Astrocyte of the hippocampus (primary cell): ENCODE measurements at places on chromosomes 2 and 18.
A peak's percentile ranks its signal among the peaks of the same experiment; 100 is the strongest.

GRCh38 chr18:36895606-36896005 is 66.7 kb downstream of the KIAA1328 start:
- DNase-seq = no peak

DNA sequence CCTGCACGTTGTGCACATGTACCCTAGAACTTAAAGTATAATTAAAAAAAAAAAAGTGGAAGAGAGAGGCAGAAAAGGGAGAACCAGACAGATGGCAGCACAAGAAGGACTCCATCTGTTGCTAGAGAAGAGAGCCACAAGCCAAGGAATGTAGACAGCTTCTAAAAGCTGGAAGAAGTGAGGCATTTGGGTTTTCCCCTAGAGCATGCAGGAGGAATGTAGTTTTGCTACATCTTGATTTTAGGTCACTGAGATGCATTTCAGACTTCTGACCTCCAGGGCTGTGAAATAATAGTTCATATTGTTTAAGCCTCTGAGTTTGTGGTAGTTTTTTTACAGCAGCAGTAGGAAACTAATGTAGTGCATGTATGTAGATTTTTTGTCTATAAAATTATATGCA is 46.0 kb downstream of the CAVIN2 start:
- no peak for DNase-seq

DNA sequence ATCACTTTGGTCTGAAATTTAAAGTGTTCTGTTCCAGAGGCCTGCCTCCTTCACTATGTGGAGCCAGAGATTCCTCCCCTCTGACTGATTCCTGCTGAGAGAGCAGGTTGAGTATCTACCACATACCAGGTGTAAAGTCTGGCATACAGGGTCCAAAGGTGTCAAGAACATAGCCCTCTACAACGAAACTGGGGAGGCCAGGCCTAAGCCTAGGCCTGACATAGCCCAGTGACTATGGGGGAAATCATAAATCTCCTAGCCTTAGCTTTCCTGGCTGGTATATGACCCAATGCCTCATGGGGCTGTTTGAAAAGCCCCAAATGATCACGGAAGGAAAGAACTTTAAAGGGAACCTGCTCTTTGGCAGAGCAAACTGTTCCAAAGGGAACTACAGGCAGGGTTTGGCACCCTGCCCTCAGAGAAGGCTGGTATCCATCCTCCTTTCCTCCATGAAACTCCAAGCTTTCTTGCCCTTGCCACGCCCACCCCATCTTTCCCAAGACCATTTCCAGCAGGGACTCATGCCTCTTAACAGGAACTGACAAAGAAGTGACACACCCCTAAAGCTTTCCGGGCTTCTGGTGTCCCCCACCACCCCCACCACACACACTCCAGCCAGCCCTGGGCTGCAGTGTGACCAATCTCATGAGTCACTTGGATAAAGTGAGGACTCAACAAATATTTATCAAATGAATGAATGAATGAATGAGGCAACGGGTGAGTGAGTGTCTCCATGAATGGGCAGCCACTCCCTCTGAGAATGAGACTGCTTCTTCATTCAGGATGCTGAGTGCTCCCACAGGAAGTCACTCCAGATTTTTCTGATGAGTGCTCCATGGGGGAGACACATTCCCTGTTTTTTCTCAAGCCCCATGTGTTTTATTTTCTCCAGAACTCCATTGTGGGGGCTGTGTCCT is 114.5 kb upstream of the STPG4 start:
- peak; percentile 89 for DNase-seq

GRCh38 chr2:33317369-33318007 is 159.0 kb upstream of the RASGRP3 start:
- DNase-seq = no peak

- DNase-seq = no peak
Observed at GRCh38 chr2:198701481-198701880, 756.3 kb downstream of the SATB2 start.

- DNase-seq = no peak
Observed at GRCh38 chr2:148627224-148627623, 17.3 kb upstream of the EPC2 start.

GRCh38 chr18:21735452-21736015 is 5.1 kb upstream of the MIB1 start:
- no peak for DNase-seq

DNA sequence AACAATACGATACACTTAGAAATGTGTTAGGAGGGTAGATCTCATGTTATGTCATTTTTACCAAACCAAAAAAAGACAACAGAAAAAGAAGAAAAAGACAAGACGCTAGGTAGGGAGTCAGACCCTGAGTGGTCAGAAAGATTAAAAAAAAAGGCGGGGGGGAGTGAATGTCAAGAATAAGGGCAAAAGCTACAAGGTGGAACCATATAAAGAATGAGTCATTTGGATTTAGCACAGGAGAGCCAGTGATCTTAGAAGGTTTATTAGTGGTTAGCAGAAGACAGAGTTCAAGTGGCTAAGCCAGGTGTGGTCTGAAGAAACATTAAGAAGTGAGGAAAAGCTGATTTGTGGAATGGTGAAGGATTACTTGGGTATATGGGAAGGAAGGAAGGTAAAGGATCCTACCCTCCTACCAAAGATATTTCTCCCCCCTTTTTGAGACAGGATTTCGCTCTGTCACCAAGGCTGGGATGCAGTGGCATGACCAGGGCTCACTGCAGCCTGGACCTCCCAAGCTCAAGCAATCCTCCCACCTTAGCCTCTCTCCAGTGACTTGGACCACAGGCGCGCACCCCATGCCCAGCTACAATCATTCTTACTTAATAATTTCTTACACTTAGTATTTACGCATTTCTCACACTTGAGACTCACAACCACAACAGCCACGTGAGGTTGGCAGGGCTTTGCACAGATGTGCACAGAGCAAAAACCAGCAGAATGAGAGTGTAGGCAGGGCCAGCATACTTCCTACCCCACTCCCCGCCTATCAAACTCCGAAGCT is 2.6 kb downstream of the DSC2 start:
- DNase-seq = no peak

- peak; percentile 34 for DNase-seq
Observed at GRCh38 chr18:46010676-46011075, 43.5 kb upstream of the EPG5 start.

DNA sequence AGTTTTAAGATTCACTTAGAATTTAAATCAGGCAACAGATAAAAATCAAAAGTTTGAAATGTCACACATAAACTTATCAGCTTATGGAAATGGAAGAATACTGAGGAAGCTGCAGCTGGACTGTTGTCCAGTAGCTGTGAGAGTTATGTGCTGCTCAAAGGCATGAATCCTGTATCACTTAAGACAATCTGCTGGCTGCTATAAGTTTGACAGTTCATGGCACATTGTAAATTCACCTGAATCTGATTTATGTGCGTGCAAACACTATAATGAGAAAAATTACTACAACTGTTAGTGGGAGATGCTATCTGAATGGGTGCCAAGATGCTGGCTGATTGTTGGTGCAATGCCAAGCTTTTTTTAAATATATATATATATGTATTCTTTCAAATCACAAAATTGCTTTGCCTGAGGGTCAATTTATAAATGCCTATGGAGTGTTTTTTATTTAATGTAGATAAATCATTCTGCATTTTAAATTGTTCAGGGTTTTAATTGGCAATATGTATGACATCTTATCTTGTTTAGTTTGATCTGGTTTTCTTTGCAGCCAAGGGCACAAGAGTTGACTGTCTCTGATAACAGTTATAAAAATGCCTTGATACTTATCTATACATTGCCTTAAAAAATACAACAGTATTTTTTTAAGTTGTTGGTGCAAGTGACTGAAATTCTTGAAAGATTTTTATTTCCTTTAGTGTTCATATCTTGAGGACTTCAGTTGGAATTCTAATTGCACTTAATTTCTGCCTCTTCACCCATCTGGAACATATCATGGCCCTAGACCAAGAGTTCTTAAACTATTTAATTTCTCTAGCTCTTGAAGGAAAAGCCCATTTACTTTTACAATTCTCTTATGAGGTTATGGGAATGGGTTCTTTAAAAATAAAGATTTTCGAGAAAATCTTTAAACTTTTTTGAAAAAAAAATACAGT is 48.7 kb downstream of the CAVIN2 start:
- DNase-seq = no peak

DNA sequence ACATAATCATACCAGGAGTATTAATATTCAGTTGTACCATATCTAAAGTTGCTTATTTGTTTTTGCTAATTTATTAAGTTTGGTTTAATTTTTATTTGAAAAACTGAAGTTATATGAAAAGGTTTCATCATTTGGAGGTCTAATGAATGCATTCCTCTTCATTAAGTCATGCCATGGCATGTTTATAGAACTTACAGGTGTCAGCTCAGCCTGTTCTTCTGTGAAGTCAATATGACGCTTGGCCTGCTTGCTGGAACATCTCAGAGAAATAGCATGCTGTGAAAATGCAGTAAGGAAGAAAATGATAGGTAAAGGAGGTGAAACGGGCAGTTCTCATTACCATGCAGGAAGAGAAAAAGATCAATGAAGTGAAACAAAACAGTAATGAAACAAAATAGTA is 58.2 kb downstream of the RAPH1 start:
- peak; percentile 29 for DNase-seq

- no peak for DNase-seq
Observed at GRCh38 chr2:162317058-162317742, 1.3 kb downstream of the IFIH1 start.

DNA sequence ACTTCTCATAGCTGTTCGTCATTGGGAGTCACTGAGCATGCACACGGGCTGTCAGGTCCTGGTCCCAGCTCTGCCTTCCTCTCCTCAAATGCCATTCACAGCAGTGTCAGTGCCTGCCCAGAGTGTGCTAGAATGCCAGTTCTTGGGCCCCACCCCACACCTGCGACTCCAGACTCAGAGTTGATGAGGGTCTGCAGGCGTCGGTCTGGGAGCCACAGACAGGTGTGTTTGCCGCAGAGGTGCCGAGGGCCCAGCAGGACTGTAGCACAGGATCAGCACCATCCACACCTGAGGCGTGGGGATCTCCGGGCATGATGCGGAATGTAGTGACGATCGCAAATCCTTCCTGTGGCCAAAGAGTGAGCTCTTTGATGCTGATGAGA is 56.5 kb downstream of the AGAP1 start:
- DNase-seq = no peak

DNA sequence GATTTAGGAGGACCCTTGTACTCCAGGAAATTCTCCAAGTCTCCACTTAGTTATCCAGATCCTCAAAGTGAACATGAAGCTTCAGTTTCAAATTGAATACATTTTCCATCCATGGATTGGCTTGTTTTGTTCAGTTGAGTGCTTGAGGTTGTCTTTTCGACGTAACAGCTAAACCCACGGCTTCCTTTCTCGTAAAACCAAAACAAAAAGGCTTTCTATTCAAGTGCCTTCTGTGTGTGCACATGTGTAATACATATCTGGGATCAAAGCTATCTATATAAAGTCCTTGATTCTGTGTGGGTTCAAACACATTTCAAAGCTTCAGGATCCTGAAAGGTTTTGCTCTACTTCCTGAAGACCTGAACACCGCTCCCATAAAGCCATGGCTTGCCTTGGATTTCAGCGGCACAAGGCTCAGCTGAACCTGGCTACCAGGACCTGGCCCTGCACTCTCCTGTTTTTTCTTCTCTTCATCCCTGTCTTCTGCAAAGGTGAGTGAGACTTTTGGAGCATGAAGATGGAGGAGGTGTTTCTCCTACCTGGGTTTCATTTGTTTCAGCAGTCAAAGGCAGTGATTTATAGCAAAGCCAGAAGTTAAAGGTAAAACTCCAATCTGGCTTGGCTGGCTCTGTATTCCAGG is at the start of gene CTLA4:
Gene CTLA4, plus strand, starts transcription at position 211 of the 640 bp plus-strand sequence. Its CDS starts 172 bp downstream, at position 383.
- DNase-seq = no peak

DNA sequence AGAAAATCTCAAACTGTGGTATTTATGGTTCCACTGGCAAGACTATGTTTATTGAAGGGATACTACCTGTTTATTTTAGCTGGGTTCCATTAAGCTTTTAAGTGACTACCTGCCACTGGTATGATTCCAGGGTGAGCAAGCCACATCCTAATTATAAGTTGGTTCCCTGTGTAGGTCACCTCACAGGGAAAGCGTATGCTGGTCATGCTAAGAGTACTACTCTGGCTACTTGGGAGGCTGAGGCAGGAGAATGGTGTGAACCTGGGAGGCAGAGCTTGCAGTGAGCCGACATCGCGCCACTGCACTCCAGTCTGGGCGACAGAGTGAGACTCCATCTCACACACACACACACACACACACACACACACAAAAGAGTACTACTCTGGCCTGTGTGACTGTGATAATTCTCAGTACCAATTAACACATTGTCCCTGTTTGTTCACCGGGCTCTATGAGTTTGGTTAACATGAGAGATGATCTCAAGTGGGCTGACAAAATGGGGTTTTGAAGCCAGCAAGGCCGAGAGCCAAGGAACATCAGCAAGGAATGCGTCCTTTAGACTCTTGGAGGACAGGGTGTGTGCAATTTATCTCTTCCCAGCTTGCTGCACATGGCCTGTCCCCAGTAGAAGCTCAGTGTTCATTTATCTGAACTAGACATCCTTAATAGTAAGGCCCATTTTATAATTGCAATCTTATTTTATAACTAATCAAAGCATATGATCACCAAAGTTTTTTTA is 15.2 kb upstream of the ITSN2 start:
- no peak for DNase-seq

- peak; percentile 71 for DNase-seq
Observed at GRCh38 chr2:181457741-181458425, 697 bp downstream of the ITGA4 start.

DNA sequence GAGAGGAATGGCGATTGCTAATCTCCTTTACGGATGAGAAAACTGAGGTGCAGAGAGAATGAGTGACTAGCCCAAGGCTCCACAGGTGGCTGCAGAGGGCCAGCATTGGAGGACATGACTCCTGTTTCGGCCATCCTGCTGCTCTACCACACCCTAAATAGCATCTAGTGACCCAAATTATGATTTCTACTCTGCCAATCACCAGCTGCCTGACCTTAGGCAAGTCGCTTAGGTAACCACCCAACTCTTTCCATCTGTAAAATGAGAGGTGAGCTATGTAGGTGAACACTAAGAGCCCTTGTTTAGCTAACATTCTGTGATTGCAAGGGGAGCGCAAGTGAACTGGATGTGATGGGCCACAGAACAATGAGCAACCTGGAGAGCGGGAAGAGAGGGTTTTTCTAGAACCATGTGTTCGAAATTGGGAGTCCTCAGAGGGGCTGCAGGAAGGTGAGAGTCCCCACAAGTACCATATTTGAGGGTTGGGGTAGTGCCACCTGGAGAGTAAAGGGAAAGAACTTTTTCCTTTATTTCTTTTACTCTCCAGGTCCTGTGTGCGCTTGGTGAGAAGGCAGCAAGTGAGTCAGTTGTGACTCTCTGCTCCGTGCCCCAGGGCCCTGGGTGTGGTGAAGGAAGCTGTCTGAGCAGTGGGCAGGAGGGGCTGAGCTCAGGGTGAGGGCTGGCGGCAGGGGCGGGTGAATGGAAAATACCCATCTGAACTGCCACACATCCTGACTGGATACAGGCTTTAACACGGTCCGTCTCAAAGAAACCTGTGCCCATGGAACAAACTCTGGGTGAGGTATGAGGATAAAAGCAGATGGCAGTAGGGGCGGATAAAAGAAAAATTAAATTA is 2.4 kb downstream of the CYP27C1 start:
- peak; percentile 51 for DNase-seq

DNA sequence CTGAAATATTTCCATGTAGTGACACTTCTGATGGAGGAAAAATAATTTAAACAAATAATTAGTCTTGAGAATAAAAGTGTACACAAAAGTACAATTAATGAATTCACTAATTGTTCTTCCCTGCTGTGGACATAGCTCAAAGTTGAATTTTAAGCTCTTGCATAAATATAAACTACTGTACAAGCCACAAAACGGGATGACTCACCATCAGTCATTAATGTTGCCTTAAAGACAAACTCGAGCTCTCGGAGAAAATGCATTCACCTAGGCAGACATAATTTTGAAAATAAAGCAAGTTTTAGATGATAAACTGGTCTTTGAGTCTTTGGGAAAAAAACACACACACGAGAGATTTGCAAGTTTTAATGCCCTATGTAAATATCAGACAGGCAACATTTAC is 436.4 kb downstream of the ZNF521 start:
- peak; percentile 66 for DNase-seq

GRCh38 chr2:100820523-100821254 is 750 bp downstream of the NPAS2 start:
- DNase-seq = peak; percentile 36
